ENCODE measurements at places on chromosomes 2 and 18.

DNA sequence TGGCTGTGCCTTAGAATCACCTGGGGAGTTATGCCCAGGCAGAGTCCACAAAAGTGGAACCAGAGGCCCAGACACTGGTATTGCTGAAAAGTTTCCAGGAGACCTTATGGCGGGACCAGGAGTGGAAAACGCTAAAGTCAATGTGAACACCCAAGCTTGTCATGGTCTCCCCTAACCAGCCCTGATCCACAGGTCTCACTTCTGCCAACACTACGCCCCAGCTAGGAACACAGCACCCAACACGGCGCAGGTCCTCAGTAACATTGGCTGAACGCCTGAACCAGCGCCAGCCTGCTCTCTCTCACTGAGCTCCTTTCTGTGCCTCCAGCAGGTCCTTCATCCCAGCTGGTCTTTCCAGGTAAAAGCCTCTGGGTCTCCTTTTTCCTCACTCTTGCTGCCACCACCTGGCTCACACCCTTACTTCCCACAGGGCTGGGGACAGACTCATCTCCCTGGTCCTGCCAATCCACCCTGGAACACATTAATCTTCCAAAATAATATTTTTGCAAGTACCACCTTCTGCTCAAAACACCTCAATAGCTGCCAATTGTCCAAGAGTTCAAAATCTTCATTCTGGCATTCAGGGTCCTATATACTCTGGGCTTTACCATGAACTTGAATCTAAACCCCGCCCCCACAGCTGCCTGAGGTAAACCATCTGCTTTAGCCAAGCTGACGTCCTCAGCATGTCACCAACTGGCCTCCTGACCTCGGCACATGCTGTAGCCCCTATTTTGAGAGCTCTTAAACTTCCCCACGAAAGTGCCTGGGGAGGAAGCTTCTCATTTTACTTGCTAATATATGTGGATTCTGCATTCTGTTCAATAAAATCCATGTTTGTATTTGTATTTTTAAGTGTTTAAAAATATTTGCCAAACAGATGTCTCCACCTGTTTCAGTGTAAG, 34.6 kb downstream of the ADCY3 start:
- peak; percentile 25 for DNase-seq

DNA sequence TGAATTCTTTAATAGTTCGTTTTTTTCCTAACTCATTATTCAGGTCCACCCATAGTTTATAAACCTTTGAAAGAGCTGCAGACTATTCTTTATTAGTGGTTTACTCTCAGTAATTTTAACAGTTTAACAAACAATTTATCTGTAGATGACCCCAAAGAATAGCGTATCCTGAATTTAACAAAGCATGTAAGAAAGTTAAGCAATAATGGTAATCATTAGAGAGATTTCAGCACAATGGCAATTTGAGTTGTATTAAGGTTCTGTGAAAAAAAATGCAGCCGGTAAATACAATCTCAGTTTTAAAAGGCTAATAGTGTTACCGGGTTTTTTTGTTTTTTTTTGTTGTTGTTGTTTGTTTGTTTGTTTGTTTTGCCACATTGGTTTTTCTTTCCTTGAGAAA, 40.3 kb downstream of the RBM45 start:
- DNase-seq, result no peak

GRCh38 chr2:27323596-27324285, 844 bp upstream of the MPV17 start:
- DNase-seq, result no peak

DNA sequence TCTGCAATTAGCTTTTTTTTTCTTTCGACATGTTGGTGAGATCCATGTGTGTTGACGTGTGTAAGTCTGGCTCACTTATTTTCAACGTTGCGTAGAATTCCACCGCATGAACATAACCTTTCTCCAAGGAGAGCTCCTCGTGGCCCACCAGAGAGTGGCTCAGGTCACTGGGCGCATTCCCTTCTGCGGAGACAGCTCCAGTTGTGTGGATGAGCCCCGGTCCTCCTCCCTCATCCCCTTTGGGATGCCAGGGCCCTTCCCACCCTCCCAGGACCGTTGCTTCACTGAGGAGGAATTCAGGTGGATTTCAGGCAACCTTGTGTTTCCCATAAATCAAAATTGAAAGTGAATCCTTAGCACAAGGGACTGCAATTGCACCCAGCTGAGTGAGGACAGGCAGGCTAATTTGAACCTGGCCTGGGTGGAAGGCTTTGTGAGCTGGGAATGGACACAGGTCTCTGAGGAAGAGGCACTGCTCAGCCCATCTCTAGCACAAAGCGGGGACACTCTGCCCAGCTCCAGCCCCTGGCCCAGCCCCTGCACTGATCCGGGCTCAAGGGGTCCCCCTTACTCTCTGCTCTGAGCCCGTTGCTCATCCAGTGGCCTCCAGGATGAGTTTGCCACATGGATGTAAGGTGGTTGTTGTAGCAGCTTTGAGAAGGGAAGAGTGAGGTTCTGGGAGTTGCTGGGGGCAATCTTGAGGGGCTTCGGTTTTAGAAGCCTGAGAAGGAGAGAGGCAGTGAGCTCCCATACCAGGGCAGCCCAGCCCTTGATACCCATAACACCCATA, 57.8 kb upstream of the HAAO start:
- DNase-seq, result no peak

DNA sequence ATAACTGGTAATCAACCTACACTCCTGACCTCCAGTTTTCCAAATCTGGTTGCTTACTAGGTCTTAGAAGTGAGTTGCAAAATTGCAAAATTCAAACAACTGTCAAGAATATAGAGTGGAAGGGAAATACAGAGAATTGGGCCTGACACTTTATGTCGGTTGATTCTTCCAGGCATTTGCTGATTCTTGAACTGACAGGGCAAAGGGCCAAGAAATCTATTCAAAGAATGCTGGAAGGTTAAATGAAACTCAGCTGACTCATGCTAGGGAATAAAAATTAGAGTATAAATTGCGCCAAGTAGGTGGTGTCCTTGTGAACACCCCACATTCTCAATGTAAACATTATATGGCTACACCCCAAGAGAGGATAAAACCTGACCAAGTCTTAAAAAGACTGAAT, 21.5 kb upstream of the ZSCAN30 start:
- no peak for DNase-seq

DNA sequence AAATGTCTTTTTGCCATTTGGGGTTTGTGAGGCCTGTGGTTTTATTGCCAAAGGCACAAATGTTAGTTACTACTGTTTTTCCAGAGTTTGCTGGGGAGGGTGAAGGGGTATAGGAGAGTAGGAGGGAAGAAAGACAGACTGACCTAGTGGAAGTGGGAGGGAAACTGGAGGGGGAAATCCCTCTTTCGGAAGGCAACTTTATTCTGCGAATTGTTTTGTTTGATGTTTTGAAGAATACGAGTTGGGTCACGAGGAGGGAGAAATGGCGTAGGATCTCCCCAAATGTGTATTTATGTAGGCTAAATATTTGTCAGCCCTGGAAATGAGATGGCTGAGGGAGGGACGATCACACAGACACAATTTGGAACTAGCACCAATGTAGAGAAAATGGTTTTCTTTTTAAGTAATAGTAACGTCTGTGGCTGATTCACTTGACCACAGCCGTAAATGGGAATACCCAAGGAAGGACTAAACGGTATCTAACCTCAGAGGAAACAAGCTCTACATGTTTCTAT, 172.3 kb downstream of the ICOS start:
- no peak for DNase-seq

GRCh38 chr2:46695283-46695682, 215.9 kb downstream of the TMEM247 start:
- no peak for DNase-seq

- DNase-seq, result no peak
These were observed 18.5 kb downstream of the RRM2 start for GRCh38 chr2:10140841-10141610.

GRCh38 chr2:43343573-43344304, 117.3 kb upstream of the ZFP36L2 start:
- no peak for DNase-seq

- no peak for DNase-seq
These were observed 68.3 kb downstream of the PTPN4 start for GRCh38 chr2:119827866-119828507.

DNA sequence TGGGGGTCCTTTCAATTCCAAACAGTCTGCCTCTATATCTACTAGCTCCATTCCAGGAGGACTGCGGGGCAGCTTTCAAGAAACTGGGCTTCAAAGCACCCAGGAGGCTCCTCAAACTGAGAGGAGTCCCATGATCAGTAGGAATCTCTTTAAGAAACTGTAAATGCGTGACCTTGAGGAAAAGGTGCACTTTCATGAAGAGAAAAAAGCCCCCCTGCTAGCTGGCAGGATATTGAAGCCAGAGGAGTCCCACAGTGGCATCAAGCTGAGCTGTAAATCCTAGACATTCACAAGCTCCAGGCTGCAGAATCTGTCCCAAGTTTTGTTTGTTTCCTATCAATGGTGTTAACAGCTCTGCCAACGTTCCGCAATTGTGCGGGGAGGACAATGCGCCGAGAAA, 790.1 kb downstream of the SLC4A3 start:
- no peak for DNase-seq

DNA sequence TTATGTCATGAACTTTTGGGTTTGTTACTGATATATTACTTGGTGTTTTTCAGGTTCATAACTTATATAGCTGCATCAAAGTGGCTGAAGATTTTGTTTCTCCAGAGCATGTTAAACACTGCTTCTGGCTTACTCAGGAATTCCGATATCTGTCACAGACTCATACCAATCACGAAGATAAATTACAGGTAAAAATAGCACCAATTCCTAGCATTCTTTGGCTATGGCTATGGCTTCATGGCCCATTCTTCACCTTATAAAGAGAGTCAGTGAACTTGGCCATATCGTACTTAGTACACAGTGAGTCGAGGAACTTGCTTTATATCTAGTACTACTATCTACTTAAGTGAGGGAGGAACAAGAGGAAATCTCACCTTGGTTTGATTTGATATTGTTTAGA, 49.9 kb downstream of the KDM3A start:
- DNase-seq, result no peak

GRCh38 chr2:25701801-25702200, 28.4 kb upstream of the DTNB start:
- no peak for DNase-seq

- DNase-seq, result no peak
These were observed 301.6 kb upstream of the CDH20 start for GRCh38 chr18:61031626-61032025.

DNA sequence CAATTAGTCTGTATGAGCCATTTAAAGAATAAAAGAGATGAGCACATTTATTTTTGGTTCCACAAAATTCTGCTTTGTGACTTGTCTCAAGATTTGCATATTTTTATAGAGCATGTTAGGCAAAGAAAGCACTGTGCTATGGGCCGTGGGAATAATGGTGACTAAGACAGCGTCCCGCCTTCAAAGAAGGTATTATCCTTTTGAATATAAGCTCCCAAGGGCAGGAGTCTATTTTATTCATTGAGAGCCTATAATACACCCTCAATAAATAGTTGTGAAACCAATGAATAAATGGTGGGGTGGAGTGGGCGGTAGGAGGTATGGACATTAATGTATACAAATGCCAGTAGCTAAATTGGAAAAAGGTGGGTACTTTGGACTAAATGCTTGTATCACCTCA, 20.5 kb upstream of the TCF4 start:
- no peak for DNase-seq

DNA sequence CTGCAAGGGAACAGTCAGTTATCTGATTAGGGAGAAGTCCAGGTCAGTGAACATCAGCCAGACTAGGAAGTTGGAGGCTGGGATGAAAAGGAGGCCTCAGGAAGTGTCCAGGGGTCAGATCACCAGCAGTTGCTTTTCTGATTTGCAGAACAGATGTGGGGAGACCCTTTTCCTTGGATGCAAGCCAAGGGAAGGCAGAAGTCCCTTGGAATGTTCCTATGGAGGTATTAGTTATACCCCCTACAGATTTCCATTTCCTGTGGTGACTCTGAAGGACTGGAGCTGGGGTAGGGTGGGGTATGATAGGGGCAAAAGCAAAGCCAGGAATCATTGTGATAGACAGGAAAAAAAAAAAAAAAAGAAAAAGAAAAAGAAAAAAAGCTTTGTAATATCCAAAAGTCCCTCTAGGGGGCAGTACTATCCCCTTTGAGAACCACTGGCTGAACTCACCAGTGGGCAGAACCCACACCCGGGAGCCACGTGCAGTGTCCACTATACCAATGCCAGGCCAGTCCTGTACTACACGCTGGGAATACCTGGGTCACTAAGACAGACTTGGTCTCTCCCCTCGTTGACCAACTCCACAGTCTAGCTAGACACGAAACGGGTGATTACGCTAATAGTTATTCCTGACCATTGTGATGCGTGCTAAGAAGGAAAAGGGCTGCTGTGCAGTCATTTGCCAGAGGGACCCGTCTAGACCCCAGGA, 7.4 kb downstream of the DYSF start:
- no peak for DNase-seq

- no peak for DNase-seq
These were observed 349.9 kb upstream of the ZNF521 start for GRCh38 chr18:25701821-25702220.
